Activated T-helper 1 cell treated with anti-CD3 and anti-CD28 coated beads, Interleukin-2, amount 50 U/mL, for 16 hours (primary cell): ENCODE measurements at places on chromosomes 2 and 18.

- DNase-seq = no peak
Measured at GRCh38 chr18:35430721-35431373, 53.7 kb upstream of the ZNF396 start.

GRCh38 chr18:35392375-35392774 lies 15.2 kb upstream of the ZNF396 start:
- no peak for DNase-seq

DNA sequence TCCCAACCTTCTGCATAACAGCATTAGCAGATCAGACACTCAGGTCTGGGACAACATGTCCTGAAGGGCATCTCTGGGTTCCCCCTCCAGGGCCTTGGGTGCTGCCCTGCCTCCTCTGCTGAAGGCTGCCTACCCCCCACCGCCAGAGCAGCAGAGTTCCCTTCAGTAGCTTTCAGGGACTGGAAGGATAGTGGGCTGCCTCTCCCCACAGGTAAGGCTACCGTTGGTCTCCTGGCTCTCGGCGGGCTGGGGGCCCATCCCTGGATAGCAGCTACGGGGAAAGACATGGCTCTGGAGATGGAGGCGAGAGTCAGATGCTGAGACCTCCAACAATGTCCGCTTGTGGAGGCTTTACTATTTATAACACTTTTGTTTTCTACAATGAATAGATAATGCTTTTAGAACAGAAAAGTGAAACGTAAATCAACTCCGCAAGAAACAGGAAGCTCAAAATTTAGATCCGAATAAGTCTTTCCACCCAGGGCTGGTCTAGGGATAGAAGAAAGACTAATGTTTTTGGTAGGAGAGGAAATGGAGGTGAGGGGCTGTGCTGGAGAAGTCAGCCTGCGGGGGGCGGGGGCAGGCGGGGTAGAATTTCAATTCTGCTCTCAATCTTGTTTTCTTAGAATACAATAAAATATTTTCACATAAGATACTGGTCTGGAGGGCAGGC lies 58.4 kb downstream of the ARL4C start:
- no peak for DNase-seq

DNA sequence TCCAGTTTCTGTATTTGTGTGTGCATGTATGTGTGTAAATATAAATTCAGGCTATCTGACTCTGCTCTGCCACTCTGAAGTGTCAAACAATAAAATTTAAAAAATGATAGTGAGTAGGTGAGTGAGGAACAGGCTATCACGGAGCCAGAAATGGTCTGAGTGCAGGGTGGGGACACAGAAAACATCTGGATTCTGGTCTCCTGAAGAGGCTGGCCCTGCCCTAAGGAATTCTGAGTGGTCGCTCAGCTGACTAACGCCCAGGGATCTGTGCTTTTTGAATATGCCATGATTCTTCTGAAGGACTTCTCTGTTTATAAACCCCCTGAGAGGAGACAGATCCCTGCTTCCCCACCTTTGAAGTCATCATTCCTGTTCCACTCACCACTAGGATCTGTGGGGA lies 353.9 kb upstream of the GYPC start:
- DNase-seq = no peak

GRCh38 chr18:79476918-79477571 lies 81.3 kb downstream of the NFATC1 start:
- no peak for DNase-seq
